NCI-H1436 treated with DMSO at 0.1 percent for 48 hours (cell line): ENCODE measurements at places on chromosomes 13 and 19.

GRCh38 chr19:50311723-50312635 is 17.2 kb downstream of the KCNC3 start:
- peak; percentile 19 for DNase-seq

DNA sequence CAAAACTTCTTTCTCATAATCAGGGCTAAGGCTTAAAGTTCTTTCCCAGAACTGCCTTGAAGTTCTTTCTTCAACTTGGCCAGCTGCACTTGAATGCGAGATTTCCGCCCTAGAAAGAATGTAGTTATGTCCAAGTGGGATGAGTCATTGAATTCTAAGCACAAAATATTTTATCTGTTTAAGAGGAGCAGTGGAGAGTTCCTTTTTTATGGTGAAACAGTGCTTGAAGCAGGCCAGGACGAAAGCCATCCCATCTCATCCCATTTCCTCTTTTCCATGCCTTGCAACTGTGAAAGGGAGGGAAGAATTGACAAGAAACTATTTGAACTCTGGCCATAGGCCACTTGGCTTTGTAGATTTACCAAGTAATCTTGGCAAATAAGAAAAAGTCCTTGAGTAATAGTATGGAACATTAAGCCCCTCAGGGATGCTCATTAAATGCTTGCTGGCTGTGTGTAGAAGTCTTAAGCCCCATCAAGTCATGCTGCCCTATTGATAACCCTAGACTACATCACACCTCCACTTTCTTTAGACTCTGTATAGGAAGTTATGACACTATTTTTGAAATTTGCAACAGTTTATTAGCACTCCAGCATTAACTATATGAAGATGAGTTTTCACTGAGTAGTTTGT is 174.5 kb downstream of the KCTD12 start:
- no peak for DNase-seq

DNA sequence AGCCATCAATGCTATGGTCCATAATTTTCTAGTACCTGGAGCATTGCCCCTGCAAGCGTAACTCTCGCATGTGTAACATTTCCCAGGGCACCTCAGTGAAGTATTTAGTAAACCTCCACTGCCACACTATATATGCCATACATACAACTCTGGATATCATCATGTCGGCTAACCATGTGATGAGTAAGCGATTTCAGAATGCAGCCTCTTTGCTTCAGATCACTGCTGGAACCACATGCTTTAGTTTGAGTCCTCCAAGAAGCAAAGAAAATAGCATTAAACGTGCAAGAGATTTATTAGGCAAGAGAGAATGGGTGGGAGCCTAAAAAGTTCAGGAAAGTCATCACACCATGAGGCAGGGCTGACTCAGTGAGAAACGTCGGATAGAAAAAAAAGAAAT is 635.6 kb upstream of the SLITRK5 start:
- no peak for DNase-seq

GRCh38 chr13:89372193-89372592 is 1701.0 kb downstream of the SLITRK5 start:
- no peak for DNase-seq

GRCh38 chr19:29383696-29384095 is 142.1 kb upstream of the VSTM2B start:
- no peak for DNase-seq

- peak; percentile 8 for DNase-seq
These were observed at the start of gene PPP1R13L for GRCh38 chr19:45404557-45405434. Gene PPP1R13L (minus strand): TSS chr19:45405069. CDS start chr19:45398318, 6,751 bp downstream.

- DNase-seq: no peak
These were observed 418.9 kb downstream of the COG6 start for GRCh38 chr13:40074338-40074737.

DNA sequence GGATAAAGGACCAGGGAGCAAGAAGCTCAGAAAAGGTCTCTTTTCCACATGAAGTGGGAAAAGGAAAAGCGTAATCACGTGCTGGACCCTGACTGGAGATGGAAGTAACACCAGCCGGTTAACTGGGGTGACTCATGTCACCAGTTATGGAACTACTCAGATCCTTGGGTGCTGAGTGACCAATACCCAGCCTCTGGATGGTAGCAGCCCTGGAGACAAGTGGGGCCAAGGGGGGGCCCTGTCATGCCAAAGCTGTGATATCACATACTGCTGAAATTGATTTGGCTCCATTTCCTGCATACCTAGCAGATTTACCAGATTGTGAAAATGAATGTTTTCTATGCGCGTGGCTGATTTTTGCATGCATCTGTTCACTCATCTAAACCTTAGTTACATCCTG is 158.9 kb downstream of the ZIC5 start:
- no peak for DNase-seq

- no peak for DNase-seq
These were observed 38.6 kb upstream of the POP4 start for GRCh38 chr19:29567366-29567915.

DNA sequence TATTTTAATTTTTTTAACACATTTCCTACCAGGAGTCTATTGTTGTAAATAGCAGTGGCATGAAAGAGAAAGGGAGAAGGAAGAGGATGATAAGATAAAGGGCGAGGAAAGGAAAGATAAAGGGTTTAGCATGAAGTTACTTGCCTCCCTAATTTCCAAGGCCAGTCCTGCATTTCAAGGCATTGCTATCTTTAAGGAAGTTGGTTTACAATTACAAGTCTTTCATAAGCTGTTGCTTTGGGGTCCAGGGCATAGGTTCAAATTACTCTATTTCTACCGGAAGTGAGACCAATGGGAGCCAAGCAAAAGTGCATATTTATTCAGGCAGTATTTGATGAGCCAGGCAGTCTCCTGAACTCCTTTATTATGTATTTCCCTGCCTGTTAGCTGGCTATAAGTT is 27.7 kb upstream of the UBL3 start:
- DNase-seq: no peak

DNA sequence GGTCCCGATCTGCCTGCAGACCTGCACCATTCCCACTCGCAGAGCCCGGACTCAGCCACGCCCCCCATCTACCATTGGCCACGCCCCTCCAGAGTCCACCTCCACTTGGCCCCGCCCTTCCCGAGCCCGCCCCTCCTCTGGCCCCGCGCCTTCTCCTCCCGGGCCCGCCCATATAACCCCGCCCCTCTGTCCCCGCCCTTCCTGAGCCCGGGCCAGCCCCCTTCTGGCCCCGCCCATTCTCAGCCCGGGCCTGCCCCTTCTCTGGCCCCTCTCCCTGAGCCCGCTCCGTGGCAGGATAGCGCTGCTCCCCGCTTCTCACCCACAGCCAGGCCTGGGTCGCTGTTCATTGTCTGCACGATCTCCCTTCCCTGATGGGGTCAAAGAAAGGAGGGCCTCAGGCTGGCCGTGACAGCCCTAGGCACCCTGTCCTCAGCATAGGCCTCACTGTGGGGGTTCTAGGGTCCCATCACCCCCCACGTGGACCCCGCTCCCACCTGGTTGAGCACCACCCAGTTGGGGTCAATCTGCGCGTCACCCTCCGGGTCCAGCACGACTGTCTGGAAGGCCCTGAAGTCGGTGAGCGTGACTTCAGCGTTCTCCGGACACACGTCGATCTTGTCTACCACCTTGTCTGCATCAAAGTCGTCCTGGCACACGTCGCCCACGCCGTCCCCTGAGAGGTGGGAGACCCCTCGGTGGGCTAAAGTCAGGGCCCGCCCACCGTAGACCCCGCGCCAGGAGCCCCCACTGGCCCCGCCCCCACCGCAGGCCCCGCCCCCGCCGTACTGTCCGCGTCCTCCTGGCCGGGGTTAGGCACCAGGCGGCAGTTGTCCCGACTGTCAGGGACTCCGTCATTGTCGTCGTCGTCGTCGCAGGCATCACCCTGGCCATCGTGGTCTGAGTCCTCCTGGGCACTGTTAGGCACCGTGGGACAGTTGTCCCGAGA is 5.7 kb downstream of the COMP start:
- DNase-seq: no peak

- no peak for DNase-seq
These were observed 55.5 kb downstream of the BRCA2 start for GRCh38 chr13:32370805-32371204.
